ENCODE measurements at places on chromosomes 3 and 15.

- DNase-seq, result no peak
Measured at GRCh38 chr3:13420045-13420830, at the start of gene NUP210. Gene NUP210 (minus strand): TSS chr3:13420322. CDS start chr3:13420226, 96 bp downstream.

- DNase-seq, result no peak
Measured at GRCh38 chr15:34055868-34056595, 17.0 kb upstream of the AVEN start.

DNA sequence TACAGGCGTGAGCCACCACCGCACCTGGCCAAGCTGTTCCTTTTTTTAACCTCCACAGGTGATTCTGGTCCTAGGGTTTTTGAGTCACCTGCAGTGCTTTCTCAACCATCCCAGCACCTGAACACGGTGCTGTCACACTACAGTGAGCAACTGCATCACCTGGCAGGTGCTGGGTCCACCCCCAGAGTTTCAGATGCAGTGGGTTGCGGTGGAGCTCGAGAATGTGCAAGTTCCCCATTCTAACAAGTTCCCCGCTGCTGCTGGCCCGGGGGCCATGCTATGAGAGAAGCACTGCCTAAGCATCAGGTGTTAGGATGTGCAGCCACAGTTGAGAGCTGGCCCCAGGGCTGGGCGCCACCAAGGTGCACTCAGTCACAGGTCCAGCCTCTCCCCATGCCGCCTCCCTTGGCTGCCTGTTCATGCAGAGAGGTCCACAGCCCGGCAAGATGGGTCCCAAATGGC lies 18.0 kb downstream of the ISG20 start:
- DNase-seq, result no peak

GRCh38 chr15:52798529-52799101 lies 8.5 kb upstream of the ONECUT1 start:
- DNase-seq, result no peak

DNA sequence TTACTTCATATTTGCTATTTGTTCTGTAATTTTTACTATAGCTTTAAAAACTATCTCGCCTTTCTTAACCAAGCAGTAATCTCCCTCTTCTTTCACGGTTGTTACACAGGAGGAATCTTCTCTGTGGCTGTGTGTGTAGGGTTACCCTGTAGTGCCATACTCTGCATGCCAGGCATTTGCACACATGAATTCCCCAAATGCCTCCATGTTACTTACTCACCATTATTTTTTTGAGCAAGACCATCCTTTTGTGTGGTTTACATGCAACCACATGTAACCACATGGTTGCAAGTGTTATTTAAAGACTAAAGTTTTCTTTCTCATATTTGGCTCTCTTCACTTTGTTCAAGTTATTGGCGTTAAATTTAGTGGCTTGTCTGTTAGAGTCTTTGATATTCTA lies 45.5 kb downstream of the HPS3 start:
- DNase-seq, result no peak

GRCh38 chr15:67072958-67073357 lies 7.6 kb downstream of the SMAD3 start:
- no peak for DNase-seq

GRCh38 chr3:135069406-135069805 lies 274.3 kb downstream of the EPHB1 start:
- no peak for DNase-seq

DNA sequence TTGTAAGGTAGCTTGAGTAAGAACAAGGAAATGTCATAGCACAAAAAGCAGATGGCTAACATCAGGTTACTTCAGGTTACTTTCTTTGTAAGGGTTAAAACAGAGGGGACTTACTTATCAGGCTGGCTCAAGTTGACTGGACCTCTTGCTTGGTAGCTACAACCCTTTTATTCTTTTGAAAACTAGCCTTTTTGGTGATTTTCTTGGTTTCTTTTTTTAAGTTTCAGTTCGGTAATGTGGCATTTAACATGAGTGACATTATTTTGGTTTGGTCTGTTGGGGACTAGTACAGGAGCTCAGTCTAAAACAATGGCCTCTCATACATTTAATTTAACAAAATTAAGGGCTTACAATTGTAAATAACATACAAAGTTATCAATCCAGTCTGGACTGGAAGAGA lies 621.4 kb downstream of the OTOL1 start:
- DNase-seq, result no peak

DNA sequence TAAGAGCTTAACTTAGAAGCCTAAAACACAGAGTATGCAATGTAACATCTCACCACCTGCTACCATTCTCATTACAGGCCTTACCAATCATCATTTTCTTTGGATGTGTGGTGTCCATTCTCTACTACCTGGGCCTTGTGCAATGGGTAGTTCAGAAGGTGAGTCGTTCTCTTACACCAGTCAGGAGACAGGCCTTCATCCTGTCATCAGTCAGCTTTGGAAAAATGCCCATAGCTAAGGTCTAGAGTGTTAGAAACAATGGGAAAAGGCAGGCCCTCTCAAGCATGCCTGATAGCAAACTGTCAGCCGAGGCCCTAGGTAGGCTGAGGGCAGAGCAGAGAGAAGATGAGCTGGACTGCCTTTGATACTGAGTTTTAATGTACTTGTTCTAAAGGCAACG lies 13.5 kb downstream of the SLC28A2 start:
- DNase-seq, result no peak

- DNase-seq, result no peak
Measured at GRCh38 chr3:116886202-116886893, 176.8 kb downstream of the TUSC7 start.

- no peak for DNase-seq
Measured at GRCh38 chr15:101280007-101280406, 2.7 kb upstream of the SELENOS start.

- DNase-seq, result no peak
Measured at GRCh38 chr3:71369701-71370391, 213.7 kb downstream of the FOXP1 start.

- DNase-seq, result no peak
Measured at GRCh38 chr15:97520689-97521088, 439.8 kb upstream of the ARRDC4 start.

- DNase-seq, result no peak
Measured at GRCh38 chr3:108042300-108042699, 48.5 kb downstream of the CD47 start.

DNA sequence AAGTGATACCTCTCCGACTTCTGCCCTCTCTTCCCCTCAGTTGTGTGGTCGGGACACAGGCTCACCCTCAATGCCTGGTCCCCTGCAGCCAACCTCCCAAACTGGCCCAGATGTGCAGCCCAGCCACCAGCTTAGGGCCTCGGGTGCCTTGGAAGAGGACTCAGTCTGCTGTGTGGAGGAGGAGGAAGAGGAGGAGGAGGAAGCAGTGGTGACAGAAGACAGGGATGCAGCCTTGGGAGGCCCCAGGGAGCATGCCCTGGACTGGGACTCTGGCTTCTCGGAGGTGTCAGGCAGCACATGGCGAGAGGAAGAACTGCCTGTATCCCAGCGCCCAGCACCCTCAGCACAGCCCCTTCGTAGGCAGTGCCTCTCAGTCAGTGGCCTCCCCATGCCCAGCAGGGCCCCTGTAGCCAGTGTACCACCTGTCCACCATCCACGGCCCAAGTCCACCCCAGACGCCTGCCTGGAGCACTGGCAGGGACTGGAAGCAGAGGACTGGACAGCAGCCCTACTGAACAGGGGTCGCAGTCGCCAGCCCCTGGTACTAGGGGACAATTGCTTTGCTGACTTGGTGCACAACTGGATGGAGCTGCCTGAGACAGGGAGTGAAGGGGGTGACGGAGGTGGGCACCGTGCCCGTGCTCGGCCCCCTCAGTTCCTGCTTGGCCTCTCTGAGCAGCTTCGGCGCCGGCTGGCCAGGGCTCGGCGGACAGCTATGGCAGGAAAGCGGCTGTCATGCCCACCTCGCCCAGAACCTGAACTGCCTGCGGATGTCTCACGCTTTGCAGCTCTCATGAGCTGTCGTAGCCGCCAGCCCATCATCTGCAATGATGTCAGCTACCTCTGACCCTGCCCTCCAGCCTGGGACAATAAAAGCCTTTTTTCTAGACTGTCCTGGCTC lies 1.3 kb downstream of the INKA1 start:
- DNase-seq, result no peak

DNA sequence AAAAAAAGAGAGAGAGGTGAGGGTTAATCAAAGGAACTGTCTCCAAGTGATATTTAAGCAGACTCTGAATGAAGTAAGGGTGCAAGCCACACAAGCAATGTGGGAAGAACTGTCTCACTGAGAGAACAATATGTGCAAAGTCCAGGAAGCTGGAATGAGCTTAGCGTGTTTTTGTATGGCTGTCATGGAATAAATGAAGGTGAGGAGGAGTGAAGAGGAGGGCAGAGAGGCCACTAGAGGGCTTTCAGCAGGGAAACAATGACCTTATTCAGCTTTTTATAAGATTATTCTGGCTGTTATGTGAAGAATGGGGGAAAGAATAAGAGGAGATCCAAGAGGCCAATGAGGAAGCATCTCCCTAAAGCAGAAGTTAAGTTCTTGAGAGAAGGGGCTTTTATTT lies 86.9 kb upstream of the COL8A1 start:
- no peak for DNase-seq

- no peak for DNase-seq
Measured at GRCh38 chr3:18011387-18011786, 269.0 kb upstream of the TBC1D5 start.

DNA sequence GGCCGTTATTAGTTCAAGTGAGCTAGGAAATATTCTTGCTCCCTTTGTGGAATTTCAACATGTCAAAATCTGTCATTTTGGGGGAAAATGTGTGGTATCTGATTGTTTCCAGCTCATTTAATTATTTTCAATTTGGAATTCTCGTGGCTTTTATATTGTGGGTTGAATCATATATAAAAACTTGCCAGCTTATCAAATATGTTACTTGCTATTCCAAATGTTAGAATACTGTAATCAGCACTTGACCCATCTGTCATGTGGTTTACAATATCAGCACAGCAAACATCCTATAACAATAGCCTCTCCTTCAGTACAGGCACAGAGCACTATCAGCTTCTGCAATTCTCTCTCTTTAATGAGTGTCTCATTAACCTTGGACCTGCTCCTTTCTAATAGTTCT lies 130.2 kb upstream of the FEZF2 start:
- DNase-seq, result no peak

GRCh38 chr3:65044401-65044800 lies 356.6 kb upstream of the ADAMTS9 start:
- no peak for DNase-seq

DNA sequence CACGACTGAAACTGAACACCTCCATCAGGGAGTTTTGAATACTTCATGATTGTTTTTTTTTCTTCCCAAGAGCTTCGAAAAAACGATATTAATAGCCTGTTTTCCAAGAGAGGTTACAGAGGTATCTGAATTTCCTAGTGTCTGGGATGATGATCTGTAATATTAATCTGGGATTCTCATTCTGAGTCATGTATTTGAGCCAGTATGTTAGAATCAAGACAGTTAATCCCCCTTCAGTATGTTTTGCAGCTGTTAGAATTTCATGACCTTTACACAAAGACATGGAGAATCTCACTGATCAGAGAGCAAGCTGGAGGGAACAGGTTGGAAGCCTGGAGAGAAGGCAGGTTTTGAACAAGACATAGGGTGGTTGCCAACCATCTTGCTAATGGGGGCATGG lies 234.5 kb upstream of the GAP43 start:
- DNase-seq, result no peak

- no peak for DNase-seq
Measured at GRCh38 chr3:64518950-64519349, 168.8 kb downstream of the ADAMTS9 start.

DNA sequence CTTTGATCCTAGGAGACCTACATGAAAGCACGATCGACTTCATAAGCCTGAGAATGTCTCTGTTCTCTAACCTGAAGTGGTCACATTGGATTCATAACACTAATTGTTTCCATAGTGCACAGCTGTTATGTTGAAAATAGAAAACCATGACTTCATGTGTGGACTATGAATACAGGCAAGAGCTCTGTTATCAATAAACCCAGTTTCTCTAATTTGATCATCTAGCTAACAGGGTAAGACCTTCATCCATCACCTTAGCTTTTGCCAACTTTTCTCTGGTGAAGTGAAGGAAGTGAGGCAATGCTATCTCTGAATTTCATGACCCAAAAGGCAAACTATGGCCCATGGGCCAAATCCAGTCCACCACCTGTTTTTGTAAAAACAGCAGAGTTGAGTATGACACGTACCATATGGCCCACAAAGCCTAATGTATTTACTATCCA lies 27.2 kb downstream of the ABI3BP start:
- DNase-seq, result no peak

DNA sequence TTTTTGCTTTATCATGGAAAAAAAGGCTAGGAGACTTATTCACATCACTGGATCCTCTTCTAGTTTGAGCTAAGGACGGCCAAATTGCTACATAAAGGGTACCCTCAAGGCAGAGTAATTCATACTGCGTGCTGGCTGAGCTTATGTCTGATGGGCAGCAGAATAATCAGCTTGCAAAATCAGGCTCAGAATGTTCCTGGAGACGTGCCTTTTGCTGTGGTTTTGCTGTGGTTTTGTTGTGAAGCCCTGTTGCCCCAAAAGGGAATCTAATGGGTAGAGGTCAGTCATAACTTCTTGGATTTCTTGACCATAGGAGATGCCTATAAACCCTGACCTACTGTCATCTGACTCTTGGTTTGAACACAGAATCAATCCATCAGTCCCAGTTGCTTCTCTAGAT lies 189.9 kb downstream of the SOX2 start:
- DNase-seq, result no peak

DNA sequence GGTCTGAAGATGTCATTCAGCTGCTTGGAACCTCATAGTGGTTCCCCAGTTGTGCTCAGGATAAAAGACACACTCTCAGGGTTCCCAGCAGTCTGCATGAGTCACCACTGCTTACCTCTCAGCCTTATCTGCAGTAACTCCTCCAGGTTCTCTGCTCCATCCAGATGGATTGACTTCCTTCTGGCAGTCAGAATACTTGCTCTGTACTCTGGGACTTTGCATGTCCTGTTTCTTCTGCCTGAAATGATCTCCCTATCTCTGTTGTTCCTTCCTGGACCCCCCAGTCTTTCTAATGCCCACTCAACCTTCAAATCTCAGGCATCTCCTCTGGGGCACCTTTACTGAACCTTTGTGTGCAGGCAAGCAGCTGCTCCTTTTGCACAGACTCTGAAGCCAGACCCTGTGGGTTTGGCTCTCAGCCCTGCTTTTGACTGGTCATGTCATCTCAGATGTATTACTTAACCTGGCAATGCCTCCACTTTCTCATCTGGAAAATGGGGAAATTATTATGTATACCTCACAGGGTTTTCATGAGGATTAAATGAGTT lies 38.4 kb downstream of the ITPR1 start:
- DNase-seq, result no peak

DNA sequence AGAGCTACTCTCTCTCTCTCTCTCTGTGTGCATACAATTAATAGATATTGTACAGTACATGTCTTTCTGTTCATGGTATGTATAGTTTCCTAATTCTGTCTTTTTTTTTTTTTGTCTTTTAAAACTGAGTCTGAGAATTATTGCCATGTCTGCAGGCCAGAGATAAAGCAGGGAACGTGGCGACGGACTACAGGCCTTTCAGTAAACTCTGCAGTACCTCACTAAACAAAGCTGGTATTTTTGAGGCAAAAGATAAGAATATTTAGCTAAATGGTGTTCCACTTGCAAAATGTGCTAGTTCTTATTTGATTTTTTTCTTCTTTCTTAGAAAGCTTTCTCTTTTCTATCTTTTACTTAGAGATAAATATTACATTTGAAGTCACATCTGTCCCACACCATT lies 44.0 kb upstream of the EHHADH start:
- DNase-seq, result no peak

GRCh38 chr3:139448104-139448503 lies 28.2 kb downstream of the RBP2 start:
- no peak for DNase-seq
